Stimulated activated CD8-positive, alpha-beta memory T cell treated with anti-CD3 and anti-CD28 coated beads, Interleukin-12 subunit alpha, Interleukin-12 subunit beta, amount 100 ng/mL, for 1 hour (primary cell): ENCODE measurements at places on chromosomes 3 and 15.

DNA sequence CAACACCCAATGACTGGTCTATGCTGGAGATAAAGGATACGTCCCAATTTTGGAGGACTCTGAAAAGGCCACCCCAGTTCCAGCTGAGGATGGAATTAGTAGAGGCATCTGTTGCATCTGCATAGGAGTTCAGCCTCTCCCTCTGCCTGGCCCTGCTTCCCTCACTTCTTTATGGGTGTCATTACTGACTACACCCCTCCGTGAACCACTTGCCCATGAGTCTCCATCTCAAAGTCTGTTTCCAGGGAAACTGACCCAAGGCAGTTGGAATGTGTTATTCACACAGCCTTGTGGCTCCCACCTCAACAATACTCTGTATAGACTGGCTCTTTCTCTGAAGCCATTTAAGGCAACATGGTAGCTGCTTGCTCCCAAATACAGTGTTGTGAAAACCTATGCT lies 21.4 kb upstream of the PCOLCE2 start:
- no peak for DNase-seq

DNA sequence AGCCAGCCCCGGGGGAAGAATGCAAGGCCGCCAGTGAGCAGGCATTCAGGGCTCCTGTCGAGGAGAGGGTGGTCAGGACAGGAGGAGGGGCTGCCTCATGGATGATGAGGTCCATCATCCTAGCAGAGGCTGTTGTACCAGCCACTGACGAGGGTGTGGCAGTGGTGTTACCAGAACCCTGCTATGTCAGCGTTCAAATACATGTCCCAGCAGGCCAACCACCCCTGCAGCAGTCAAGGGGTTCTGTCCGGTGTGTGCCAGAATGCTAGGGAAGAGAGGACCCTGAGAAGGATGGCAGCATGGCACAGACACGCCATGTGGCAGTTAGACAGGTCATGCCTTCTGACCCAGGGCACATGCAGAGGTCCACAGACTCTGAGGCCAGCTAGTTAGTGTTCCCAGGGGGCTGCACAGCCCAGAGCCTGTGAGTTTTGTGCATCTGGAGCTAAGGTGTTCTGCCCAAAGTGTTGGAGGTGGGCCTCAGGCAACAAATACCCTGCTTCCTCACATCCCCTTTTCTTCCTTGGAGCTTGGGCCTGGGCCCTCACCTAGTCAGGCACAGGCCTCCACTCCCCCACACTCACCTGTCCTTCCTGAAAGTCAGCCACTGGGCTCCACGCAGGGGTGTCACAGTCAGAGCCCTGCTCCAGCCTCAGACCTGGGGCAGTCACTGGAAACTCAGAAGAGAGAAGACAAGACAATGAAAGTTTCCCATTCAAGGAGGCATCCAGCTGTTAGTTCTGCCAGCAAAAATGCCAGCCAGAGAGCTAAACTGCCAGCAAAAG lies 7.8 kb downstream of the PAK6 start:
- no peak for DNase-seq

DNA sequence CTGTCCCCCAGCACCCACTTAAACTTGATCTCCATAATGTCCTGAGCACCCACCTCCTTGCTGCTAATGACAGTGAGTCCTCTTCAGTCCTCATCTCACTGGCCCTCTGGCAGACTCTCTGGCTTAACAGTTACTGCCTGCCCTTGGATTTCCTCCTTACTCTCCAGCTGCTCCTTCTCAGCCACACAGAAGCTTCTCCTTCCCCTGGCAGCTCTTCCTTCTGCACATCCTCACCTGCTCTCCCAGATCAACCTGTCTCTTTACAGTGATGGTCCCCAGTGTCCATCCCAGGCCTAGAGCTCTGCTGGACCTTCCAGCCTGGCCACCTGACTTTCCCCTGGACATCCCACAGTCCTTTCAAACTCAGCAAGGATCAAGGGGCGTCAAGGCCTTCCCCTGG lies 47.4 kb upstream of the SMAD3 start:
- DNase-seq: no peak

GRCh38 chr3:157110761-157111278 lies 49.1 kb downstream of the CCNL1 start:
- DNase-seq: no peak

GRCh38 chr3:153830552-153830951 lies 290.6 kb upstream of the ARHGEF26 start:
- DNase-seq: no peak

- no peak for DNase-seq
These were observed 37.2 kb downstream of the IL20RB start for GRCh38 chr3:136994772-136995516.

DNA sequence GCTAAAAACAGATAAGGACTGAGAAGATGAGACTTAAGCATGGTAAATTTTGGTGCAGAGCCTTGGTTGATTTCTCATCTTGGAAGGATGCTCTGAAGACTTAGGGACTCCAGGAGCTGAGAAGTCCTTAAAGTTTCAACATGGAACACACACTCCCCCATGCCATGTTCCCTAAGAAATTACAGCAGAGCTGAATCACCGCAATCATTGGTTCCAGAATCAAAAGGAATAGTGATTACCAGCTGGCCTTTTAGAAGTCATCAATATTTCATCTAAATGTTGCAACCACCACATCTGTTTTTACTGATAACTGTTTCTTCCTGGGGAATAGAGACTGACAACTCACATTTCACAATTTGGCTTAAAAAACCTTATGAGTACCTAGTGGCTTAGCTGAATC lies 229.3 kb downstream of the MINAR1 start:
- DNase-seq: no peak

GRCh38 chr15:70651303-70651845 lies 112.0 kb downstream of the UACA start:
- DNase-seq: no peak

- DNase-seq: no peak
These were observed 213.0 kb downstream of the PDCD6IP start for GRCh38 chr3:34011171-34012101.

DNA sequence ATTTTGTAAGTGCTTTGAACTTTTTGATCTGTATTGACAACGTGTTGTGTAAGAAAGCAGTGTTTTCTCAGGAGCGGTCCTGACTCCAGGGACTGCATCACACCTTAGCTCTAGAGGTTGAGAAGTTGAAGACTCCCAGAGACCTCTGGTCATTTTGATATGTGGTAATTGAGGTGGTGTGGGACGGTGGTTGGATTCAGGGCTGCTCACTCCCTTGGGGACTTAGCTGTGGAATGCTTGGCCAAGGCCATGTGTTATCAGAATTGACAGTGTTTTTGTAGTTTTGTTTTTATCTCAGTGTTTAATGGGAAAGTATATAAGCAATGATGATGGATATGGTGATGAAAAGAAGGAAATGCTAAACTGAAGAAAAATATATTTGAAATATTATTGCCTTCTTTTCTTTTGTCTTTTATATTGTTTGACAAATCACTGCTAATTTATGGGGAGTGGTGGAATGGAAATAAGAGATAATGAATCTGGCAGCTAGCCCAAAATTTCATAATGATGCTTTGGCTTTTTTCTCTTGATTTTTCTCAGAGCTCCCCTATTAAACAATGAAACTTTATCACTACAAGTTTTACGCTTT lies 16.0 kb downstream of the CMSS1 start:
- DNase-seq: no peak

DNA sequence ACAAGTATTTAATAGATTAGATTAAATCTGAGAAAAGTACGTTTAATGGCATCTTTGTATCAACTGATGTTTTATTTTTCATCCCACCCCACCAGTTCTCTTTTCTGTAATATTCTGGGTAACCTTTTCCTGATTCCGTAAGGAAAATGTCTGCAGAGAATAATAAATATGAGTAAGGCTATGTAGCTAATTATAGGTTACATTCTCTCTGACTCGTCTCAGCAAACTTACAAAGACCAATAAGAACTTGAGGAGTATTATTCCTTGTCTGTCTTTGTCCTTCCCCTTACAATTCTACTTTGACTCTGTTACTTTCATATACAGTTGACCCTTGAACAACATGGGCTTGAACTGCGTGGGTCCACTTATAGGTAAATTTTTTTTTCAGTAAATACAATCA lies 12.1 kb downstream of the SNAP23 start:
- DNase-seq: no peak

GRCh38 chr3:39414421-39414907 lies 7.9 kb downstream of the RPSA start:
- DNase-seq: no peak

DNA sequence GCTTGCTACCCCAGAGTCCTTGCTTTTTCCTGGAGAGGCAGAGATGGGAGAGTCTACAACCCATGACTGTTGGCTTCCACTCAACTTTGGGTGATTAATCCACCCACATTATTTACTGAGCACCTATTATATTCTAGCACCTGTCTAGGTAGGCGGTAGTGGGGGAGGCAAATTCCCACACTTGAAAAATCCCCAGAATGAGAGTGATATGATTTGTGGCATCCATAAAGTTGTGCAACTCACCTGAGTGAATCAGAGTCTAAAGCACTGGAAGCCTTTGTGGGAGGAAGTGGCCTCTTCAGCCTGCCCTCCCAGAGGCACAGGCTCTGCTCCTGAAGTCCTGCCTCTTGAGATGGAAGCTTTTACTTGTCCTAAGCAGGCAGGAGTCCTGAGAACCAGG lies 40.4 kb upstream of the CTNNB1 start:
- DNase-seq: no peak

DNA sequence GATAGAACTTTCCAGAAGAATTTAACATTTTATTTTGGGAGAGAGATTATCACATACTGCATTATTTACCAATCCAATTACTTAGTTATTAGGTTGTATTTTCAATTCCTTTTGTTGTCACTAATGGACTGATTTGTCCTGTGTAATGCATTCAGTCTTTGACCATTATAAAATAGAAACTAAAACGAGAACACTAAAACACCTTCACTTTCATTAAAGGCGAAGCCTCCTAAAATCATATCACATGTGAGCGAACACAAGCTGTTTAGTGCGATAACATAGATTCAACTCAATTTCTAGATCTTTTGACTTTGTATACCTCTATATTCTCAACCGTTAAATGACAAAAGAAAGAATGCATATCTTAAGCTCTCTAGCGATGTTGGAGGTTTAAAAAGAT lies 253.4 kb downstream of the VGLL3 start:
- no peak for DNase-seq

DNA sequence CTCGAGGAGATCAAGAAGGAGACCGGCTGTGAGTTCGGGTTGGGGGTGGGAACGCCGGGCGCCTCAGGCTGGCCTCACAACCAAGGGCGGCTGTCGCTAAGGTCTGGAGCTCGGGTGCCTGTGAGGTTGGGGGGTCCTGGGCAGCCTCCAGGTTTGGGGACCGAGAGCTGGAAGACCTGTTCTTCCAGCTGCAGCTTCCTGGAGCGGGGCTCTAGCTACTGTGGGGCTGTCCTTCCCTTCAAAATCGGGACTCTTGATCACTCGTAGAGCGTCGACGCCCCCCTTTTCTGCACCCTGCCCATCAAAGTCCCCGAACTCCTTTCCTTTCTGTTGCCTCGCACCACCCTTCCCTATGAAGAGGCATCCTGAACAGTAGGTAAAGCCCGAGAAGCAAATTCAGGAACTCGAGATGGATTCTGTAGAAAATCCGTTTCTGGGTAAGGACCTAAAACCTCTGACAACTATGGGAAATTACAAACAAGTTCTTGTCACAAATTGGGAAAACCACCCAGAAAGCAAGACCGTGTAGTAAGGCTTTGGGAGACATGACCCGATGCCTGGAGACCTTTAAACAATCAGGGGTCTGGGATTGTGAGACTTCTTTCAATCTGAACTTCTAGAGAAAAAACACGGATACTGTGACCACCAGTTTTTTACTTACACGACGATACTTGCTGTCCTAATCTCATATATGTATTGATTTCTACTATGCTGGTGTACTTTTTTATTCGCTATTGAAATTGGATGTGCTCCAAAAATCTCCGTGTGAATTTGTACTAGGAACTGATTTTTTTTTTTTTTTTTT lies 556 bp downstream of the CHP1 start:
- DNase-seq: peak; percentile 1

- DNase-seq: no peak
These were observed 33.1 kb downstream of the FLNB start for GRCh38 chr3:58041182-58041825.

DNA sequence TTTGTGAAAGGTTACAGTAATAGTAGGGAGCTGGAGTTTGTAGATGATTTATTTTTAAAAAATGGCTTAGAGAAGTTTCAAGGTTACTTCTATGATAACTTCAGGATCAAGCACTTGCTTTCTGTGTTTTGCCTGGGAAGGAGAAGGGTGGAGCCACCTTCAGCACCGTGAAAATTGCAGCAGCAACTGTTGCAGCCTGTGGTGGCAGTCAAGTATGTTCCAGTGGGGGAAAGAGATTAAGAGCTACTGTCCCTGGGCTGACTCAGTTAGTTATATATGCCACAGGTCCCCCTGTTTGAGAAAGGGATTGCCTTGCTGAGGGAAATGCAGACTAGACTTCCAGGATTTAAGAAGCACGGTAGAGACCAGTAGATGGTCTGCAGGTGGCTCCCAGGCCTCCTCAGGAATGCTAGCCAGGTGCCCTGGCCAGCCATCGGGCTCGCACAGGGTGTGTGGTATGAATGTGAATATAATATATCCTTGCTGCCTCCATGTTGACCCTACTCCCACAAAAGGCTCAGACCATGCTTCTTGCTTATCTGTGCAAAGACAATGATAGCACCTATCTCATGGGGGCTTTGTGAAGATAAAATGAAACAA lies 389.5 kb downstream of the CACNA2D3 start:
- no peak for DNase-seq

DNA sequence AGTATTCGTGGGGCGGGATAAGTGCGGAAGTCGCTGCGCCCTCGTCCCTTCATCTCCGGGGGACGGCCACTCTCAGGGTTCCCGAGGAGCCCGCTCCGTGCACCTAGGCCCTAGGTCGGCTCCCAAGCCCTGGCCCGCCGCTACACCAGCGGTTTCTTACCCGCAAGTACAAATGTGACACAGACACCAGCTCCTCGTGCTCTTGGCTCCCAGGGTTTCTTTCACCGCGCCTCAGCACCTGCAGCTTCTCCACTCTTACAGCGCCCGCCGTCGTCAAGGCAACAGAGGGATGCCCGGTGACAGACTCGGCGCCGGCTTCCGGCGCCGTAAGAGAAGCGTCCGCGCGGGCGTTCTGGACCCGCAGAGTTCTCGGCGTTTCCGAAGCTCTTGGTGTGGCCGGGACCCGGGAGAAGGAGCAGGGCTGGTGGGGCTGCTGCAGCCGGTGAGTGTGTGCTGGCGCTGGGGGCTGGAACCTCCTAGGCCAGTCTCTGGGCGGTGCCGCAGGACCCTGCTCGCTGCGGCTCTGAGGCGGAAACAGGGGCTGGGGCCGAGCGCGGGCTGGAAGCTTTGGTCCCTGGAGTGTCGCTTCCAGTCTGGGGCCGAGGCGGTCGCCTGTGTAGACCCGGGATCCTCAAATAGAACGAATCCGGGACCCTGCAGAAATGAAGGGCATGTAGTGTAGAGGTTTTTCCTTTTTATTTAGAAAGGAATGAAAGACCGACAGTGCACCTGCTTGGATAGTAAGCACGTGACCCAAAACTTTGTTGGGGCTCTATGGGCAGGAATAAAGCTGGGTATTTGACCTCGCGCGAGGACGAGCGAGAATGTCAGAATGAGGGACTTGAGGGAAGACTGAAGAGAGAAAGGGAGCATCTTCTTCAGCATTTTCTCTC lies 155.4 kb upstream of the GOLGA6L4 start:
- no peak for DNase-seq
